SK-MEL-5 (cell line): ENCODE measurements at places on chromosomes 12 and 14. TPM values are rescaled to one million over a fixed set of nuclear protein-coding genes. Genes with fewer than 3 reads are reported as not detected.

- DNase-seq: no peak
Observed at GRCh38 chr12:57724003-57724935, 14.3 kb downstream of the AGAP2 start.

DNA sequence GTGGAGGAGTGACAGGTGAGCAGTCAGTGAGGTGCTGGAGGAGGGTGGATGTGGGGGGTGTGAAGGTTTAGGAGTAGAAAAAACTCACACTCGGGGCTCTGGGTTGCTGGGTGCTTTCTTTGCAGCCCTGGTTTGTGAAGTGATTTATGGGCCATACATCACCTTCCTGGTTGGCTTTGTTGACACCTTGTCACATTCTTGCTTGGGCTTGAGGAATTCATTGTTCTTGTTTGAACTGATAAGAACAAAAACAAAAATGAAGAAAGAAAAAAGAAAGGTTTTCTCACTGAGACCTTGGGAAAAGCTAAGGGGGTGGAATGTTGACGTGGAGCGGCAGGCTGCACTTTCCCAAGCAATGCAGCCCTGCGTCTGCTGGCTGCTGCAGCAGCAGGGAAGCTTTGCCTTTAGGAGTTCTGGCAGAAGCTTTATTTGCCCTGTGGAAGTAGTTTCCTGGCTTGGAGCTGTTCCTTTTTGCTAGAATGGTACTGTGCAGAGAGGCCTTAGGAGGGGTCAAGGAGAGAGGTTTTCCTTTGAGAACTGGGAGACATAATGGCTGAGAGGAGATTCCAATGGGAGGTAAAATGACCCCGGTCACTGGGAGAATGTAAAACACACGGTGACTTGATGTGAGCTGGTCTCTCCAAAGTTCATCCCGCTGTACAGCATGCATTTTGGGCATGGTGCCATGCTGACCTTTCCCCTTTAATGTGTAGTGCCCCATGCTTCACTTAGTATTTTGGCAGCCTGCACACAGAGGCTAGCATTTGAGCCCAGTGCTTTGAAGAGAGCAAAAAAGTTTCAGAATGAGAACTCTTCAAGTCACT, 52.8 kb downstream of the HMGA2 start:
- no peak for DNase-seq

DNA sequence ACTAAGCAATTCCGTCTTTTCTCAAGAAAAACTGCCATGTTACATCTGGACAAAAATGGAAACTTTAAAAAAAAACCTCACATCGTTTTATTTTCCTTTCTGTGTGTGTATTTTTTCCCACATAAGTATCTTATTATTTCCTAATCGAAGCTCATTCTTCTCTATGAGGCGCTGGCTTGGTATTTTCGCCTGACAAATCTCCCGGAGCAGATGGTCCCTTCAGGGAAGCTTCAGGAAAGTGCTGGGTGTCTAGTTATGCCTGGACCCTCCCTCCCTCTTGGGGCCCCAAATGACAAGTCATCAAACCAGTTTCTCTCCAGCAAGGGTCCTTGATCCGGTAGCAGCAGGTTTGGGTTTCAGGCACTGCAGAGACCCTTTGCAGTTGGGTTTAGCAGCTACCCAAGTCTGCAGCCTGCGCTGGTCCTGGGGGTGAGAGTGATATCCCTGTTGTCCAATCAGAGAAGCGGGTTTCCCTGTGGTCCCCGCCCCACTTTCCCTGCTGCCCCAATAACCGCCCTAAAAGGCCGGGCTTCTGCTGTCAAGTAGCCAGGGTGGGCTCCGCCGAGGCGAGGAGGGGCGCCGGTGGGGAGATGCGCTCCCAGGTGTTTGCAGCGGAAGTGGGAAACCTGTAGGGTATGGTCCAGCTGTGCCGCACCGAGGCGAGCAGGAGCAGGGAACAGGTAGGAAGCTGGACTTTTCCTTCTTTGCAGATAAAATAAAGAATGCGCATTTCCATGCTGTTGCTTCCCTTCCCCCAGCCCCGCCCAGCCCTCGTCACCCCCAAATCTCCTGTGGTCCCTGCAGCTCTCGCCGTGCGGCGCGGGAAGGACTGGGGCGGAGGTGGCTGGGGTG, at the start of gene CNTN1:
Gene CNTN1, plus strand, starts transcription at position 527 of the 852 bp plus-strand sequence.
- peak; percentile 89 for DNase-seq

DNA sequence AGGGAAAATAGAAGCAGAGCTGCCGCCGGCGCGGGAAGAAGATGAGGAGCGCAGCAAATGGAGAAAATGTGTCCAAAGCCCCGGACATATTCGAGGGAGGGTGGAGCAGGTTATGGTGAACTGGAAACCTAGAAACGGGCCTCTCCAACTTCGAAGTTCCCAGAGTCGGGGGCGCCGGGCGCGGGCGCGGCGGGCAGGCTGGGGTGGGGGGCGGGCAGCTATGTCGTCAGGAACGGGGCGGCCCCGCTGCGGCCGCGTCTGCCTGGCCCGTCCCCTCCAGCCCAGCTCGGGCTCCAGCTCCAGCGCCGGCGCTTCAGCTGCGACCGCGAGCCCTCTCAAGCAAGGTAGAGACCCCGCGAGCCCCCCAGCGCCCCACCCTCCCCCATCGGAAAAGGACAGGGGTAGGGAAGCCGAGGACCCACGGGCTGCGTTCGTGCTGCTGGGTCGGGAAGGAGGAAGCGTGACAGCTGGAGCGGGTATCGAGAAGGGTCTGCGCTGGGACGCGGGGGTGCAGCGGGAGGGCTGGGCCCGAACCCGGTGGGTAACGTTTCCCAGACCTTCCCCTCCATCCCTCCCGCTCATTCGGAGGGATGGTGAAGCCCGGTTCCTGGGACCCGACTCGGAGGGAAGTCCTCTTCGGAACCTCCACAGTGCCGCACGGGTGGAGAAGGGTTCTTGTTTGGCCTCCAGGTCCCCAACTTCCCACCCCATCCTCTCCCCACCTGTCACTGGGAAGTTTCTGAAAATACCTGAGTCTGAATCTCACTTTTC, 1.0 kb downstream of the DGKA start:
- DNase-seq: no peak

DNA sequence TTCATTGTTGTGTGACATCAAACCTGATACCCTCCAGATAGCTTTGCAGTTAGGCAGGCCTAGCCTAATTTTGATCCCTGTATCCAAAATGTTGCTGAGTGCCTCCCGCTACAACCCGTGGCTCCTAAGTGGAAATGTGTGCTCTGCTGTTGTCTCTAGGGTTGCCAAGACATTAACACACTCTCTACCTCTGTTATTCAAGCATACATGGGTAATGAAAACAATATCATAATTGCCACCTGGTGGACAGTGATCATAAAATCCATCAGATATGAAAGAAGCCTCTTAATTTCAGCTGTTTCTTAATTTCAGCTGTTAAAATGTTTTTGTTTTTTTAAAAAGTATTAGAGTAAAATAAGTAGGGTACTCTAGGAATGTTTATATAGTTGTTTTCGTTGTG, 93.5 kb downstream of the PLEKHA5 start:
- DNase-seq: peak; percentile 74

Gene KRT72
- total RNA-seq: not detected in 2 replicates

- DNase-seq: peak; percentile 8
Observed at GRCh38 chr12:116642683-116643082, 83.5 kb downstream of the MAP1LC3B2 start.

DNA sequence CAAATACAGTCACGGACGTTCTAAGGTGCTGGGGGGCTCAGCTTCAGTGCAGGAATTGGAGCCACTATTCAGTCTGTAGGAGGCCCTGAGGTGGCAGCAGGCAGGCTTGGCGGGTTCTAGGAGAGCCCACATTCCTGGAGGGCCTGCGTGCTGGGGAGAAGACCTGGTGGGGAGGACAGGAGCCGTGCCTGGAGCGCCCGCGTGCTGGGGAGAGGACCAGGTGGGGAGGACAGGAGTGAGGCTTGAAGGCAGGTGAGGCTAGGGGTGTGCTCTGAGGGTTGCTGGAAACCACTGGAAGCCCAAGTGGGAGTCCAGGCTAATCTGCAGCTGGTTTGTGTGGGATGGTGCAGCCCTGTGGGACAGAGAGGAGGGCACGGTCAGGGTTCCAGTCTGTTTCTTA, 23.1 kb downstream of the RHOF start:
- no peak for DNase-seq

DNA sequence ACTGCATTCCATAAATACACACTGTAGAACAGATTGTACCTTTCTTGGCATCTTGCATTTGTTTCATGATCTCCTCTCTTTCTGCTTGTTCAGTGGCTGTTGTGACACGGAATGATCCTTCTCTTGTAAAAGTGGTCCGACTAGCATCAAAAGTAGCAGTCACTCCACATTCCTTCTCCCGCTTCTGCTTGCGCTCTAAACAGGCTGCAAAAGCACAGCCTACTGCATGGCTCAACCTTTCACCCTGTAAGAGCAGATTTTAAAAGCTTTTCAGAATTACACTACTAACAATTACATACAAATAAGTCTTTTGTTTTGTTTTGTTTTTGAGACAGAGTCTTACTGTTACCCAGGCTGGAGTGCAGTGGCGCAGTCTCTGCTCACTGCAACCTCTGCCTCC, 49.8 kb downstream of the PAPLN start:
- DNase-seq: peak; percentile 12

GRCh38 chr14:71228711-71229110, 321.5 kb downstream of the PCNX1 start:
- DNase-seq: peak; percentile 75

GRCh38 chr12:4273652-4274395, at the start of gene CCND2:
Gene CCND2, plus strand, starts transcription at chr12:4273762. Its CDS starts 279 bp downstream, at chr12:4274041.
- DNase-seq: peak; percentile 48

GRCh38 chr12:103273645-103274044, 222.1 kb downstream of the C12orf42 start:
- DNase-seq: no peak

- DNase-seq: no peak
Observed at GRCh38 chr14:102931580-102932285, 9.3 kb downstream of the AMN start.

Gene WSCD2
- total RNA-seq: not detected in 2 replicates

DNA sequence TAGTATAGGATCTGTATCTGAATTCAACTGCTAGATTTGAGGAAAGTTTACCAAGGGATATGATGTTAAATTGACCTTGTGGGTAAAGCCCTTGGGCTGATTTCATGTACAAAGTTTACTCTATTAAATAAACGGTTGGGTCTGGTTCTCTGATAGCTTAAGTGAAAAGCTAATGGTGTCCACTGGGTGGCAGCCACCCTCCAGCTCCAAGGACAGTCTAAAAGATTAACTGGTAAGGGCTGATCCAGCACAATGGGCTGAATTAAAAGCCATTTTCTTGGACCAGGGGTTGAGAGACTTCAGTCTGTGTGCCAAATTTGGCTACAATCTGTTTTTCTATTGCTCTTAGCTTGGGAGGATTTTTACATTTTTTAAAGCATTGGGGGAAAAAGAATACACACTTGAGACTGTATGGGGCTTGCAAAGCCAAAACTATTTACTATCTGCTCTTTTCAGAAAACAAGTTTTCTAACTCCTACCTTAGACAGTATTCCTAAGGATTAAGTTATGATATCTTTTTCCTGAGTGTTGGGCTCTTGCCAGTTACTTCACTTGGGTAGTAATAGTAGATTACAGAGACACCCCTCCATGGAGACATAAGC, 116.5 kb downstream of the GPHN start:
- peak; percentile 81 for DNase-seq

Gene HELB
- total RNA-seq: 3.9 and 4.5 TPM in 2 replicates

DNA sequence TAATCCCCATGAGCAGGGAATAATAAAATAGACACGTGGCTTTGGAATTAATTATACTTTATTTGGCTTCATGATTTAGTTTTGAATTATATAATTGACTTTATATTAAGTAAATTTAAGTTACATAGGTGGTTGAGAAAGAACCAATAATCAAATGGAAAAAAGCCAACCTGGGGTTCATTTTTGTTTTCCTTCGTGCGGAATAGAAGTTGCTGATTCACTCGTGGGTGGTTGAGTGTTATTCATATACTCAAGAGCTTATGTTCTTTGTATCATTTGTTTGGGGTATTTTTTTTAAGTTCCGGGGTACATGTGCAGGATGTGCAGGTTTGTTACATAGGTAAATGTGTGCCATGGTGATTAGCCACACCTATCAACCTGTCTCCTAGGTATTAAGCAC, 58.0 kb downstream of the ZNF664 start:
- no peak for DNase-seq

Gene IL22
- total RNA-seq: not detected in 2 replicates

DNA sequence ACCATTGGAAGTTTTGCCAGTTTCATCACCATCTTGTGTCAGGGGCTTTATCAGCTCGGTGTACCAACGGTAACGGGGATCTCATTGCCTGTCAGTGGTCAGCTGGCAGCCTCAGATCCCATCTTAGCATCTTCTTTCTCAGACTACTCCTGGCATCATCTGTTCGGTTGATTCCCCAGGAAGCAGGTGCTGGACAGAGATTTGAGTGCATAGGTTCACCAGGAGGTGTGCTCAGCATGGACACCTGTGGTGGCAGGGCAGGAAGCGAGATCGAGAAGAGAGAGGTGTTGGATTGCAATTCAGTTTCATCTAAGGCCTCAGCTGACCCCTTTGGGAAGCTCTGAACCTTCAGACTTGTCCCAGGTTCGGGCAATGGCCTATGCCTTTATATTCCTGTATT, 76.0 kb downstream of the C12orf75 start:
- DNase-seq: no peak

Gene BDKRB2
- not detected in 2 replicates for total RNA-seq

GRCh38 chr12:132904718-132905328, 17.4 kb upstream of the CHFR start:
- peak; percentile 40 for DNase-seq

Gene KCNK10
- 0.69 and 1.9 TPM in 2 replicates for total RNA-seq

DNA sequence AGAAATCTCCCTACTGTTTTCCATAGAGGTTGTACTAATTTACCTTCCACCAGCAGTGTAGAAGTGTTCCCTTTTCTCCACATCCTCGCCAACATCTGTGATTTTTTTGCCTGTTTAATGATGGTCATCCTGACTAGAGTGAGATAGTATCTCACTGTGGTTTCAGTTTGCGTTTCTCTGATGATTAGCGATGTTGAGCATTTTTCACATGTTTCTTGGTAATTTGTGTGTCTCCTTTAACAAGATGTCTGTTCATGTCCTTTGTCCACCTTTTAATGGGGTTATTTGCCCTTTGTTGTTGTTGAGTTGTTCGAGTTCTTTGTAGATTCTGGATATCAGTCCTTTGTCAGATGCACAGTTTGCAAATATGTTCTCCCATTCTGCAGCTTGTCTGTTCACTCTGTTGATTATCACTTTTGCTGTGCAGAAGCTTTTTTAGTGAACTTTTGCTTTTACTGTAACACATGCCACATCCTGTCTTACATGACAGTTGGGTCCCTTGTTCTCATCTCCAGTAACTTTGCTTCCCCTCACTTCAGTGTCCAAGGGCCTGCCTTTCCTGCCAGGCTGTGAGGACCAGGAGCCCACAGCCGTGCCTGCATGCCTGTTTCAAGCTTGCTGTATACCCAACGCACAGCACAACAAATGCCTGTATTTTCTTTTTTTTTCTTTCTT, 64.9 kb downstream of the SPRING1 start:
- DNase-seq: peak; percentile 18

- peak; percentile 64 for DNase-seq
Observed at GRCh38 chr12:88553941-88554658, 26.2 kb downstream of the KITLG start.

Gene MLF2
- total RNA-seq: 134 TPM in 2 replicates

- no peak for DNase-seq
Observed at GRCh38 chr12:118999107-118999506, 17.8 kb downstream of the SRRM4 start.

Gene NID2
- not detected in 2 replicates for total RNA-seq

- no peak for DNase-seq
Observed at GRCh38 chr14:96067985-96068930, 29.1 kb downstream of the C14orf132 start.
